Thyroid gland (tissue), 4 donors: ENCODE measurements at places on chromosomes 7 and 10.

GRCh38 chr7:97118306-97118917 lies 914 bp downstream of the SDHAF3 start:
- no peaks in the 10 kb centered on the region for H3K36me3 ChIP-seq
- no peak overlapping the region for H3K4me3 ChIP-seq
- H3K27me3 ChIP-seq = no peaks in the 10 kb centered on the region
- H3K4me1 ChIP-seq = peaks cover 11% of the 10 kb centered on the region

DNA sequence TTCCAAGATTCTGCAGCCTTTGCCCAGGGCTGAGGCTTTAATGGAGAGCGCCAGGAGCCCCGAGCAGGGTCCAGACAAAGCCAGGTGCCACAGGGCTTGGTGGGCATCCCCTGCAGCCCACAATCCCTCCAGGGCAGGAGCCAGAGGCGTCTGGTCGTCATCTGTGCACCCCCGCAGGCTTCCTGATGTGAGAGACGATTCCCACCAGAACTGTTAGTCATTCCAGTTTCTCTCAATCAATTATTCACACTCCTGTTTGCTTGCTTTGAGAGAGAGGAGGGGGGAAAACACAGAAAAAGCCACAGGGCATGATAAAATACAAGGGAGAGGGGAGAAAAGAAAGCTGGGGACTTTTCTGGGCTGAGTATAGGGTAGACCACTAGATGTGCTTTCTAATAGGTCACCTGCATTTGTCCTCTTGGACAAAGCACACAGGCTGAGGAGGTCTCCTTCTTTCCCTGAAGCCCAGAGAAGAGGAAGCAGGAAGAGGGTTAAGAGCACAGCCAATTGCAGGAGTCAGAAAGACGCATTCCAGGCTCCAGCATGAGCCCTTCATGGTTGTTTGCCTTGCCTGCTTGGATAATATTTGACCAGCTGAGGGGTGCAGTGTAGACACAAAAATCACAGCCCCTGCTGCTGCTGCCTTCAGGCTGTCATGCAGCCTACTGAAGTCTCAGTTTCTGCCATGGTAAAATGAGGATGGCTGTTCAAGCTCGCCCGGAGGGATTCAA lies 194.4 kb downstream of the PLXNA4 start:
- no peak for DNase-seq
- no peak overlapping the region for H3K27ac ChIP-seq
- H3K36me3 ChIP-seq = no peaks in the 10 kb centered on the region

- H3K36me3 ChIP-seq = no peaks in the 10 kb centered on the region
- H3K4me3 ChIP-seq = no peak overlapping the region
- no peak overlapping the region for H3K27ac ChIP-seq
- no peak for DNase-seq
Measured at GRCh38 chr10:109735776-109736175, 187.5 kb downstream of the XPNPEP1 start.

- no peaks in the 10 kb centered on the region for H3K36me3 ChIP-seq
- H3K27me3 ChIP-seq = no peaks in the 10 kb centered on the region
- no peak overlapping the region for H3K27ac ChIP-seq
- no peak for DNase-seq
Measured at GRCh38 chr7:45880433-45880860, 7.6 kb upstream of the CCDC201 start.

GRCh38 chr10:98611436-98611835 lies 164.7 kb upstream of the HPS1 start:
- H3K27ac ChIP-seq = no peak overlapping the region
- no peaks in the 10 kb centered on the region for H3K36me3 ChIP-seq
- no peak overlapping the region for H3K4me3 ChIP-seq

DNA sequence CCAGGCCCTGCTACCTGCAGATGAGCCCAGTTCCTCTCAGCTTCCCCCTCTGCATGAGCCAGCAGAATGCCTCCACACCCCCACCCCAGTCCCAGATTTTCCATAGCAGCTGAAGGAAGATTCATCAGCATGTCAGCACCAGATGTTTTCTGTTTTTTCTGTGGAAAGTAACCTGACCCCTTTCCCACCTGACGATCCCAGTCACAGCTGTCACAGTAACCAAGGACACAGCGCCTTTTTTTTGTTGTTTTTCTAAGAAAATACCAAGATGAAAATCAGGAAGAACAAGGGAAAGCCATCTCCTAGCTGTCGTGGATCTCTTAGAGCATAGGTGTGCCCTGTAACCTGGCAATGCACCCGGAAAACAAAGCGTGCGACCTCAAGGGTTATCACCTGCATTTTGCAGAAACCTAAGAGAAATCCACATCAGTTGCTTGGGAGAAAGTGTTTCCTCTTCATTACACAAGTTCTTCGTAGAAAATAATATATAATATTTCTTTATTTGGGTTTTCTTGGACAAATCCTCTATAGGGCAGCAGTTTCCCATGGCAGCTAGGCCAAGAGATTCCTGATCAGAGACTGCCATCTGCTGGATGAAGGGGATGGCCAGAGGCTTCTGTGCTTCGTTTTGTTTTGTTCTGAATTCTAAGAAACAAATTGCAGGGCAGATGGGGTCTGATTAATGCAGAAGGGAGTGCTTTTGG lies 401.9 kb downstream of the TNS3 start:
- H3K36me3 ChIP-seq = no peaks in the 10 kb centered on the region
- H3K27ac ChIP-seq = no peak overlapping the region
- H3K4me3 ChIP-seq = no peak overlapping the region
- peak; percentile 56 for DNase-seq
- H3K27me3 ChIP-seq = no peaks in the 10 kb centered on the region

DNA sequence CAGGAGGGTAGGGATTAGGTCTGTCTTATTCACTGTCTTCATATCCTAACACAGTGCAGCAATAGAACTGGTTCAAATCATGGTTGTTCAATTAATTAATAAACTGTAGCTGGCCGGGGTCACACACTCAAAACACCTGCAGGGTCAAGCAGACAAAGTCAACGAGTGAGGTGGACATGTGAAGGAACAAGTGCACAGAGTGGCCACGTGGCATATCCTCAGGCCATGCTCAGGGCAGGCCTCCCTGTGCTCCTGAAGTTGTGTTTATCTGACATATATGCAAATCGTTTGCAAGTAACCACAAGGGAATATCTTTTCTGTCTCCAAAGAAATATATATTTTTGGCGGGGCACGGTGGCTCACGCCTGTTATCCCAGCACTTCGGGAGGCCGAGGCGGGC lies 98.5 kb upstream of the ZMIZ1 start:
- no peak overlapping the region for H3K27ac ChIP-seq
- no peaks in the 10 kb centered on the region for H3K27me3 ChIP-seq
- H3K36me3 ChIP-seq = no peaks in the 10 kb centered on the region
- H3K4me1 ChIP-seq = peaks cover 44% of the 10 kb centered on the region

DNA sequence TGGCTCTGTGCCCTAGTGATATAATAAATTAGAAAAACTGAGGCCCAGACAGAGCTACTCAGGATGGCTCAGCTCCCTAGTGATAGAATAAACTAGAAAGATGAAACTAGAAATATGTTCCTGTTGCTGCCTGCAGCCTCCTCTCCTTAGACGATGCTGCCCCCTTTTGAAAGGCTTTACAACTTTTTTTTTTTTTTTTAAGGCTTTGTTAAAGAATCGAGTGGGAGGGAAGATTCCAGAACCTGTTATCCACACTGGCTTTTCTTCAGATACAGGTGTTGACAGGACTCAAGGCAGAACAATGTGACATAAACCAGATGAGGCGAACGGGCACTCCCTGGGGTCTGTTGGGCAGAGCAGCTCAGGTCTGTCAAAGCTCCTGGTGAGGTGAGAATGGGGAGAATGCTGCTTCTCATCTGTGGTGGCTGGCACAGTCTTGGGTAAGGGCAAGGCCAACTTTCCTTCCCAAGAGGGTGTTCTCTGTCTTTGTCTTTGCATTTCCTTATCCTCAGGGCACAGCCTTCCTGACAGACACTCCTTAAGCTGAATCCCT lies 175.1 kb downstream of the COBL start:
- H3K27ac ChIP-seq = peak overlapping the region; percentile 33
- DNase-seq = no peak
- H3K27me3 ChIP-seq = no peaks in the 10 kb centered on the region
- H3K4me1 ChIP-seq = no peaks in the 10 kb centered on the region

- DNase-seq = peak; percentile 49
- no peaks in the 10 kb centered on the region for H3K4me1 ChIP-seq
- peaks cover 49% of the 10 kb centered on the region for H3K36me3 ChIP-seq
- no peaks in the 10 kb centered on the region for H3K27me3 ChIP-seq
- H3K4me3 ChIP-seq = no peak overlapping the region
Measured at GRCh38 chr7:112462236-112462635, 12.0 kb downstream of the IFRD1 start.

DNA sequence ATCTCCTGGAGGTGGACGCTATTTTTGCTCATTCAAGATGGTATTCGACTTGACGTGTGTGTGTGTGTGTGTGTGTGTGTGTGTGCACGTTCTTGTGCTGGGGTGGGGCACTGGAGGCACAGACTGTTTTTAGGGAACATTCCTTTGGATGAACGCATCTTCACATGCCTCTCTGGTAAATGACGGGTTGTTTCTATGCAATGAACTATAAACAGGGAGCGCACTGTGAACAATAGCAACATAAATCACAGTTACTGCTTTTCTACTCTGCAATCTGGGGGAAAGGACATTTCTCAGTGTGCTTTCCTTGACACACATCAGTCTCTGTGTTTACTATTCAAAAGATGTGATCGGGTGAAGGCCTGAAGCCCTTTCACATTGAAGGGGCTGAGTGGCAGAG lies 120.1 kb upstream of the PITRM1 start:
- no peaks in the 10 kb centered on the region for H3K36me3 ChIP-seq
- no peaks in the 10 kb centered on the region for H3K27me3 ChIP-seq
- H3K4me1 ChIP-seq = no peaks in the 10 kb centered on the region
- no peak for DNase-seq
- no peak overlapping the region for H3K27ac ChIP-seq
